ENCODE measurements at places on chromosomes 6 and 20.

DNA sequence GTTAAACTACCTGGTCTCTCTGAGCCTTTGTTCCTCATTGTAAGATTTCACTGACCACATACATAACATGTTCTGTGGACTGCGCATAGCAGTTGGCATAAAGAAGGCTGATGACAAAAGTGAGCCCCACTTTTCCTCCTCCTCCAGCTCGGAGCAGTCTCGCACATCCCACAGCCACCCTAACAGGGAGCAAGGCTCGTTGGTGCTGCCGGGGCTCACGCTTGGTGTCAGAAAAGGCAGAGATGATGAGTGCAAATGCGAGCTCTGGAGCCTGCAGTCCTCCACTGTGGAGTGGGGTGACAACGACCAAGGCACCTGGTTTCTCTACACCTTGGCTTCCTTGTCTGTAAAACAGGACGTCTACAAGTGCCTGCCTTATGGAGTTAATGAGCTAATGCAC, 9.7 kb downstream of the TGM3 start:
- DNase-seq: no peak

GRCh38 chr6:168554472-168554871, 113.5 kb downstream of the SMOC2 start:
- no peak for DNase-seq

GRCh38 chr6:137904822-137905617, 38.0 kb downstream of the TNFAIP3 start:
- peak; percentile 88 for DNase-seq

DNA sequence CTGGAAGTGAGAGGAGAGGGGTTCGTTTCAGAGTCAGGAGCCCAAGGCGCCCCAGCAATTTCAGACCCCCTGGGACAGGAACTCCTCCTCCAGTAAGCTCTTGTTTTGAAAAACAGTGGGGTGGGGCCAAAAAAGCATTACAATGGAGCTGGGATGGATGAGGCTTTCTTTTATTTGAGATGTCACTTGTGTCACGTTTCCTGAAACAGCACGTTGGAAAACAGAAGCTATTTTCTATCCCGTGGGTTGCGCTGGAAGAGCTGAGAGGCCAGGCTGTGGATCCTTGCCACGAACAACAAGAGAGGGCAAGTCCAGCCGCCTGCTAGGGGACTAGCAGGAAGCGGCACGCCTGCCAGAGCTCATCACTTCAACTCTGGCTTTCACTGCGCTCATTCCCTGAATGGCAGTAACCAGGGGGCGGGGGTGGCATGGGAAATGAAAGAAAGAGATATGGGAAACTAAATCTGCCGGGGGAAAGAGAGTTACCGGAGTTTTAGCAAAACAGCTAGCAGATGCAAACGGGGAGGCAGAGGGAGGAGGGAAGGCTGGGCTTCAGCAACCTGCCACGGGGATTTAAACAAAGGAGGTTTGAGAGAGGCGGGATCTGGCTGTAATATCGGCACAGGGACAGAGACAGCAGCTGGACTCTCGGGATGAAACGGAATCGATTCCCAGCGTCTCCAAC, 34.6 kb downstream of the GCNT2 start:
- DNase-seq: no peak

GRCh38 chr6:42279144-42279781, 61.6 kb upstream of the MRPS10 start:
- DNase-seq: no peak

- no peak for DNase-seq
These were observed 12.0 kb upstream of the IRF4 start for GRCh38 chr6:379410-380181.

- DNase-seq: no peak
These were observed 15.6 kb downstream of the RRBP1 start for GRCh38 chr20:17666481-17666880.

GRCh38 chr6:122788208-122788607, 850 bp upstream of the SMPDL3A start:
- no peak for DNase-seq

GRCh38 chr6:106413016-106413415, 52.5 kb downstream of the CRYBG1 start:
- DNase-seq: no peak

DNA sequence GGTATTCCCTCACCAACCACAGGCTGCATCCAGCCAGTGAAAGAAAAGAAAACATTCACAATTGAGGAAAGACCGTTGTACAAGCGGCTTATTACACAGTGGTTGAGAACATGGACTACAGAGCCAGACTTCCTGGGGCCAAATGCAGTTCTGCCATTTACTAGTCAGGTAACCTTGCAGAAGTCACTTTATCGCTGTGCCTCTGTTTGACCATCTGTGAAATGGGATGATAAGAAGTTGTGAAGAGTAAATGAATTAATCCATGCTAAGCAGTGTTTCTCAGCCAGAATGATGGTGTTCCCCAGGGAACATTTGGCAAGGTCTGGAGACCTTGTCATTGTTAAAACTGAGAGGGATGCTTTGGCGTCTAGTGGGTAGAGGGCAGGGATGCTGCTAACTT, 14.8 kb downstream of the ARHGAP40 start:
- no peak for DNase-seq

DNA sequence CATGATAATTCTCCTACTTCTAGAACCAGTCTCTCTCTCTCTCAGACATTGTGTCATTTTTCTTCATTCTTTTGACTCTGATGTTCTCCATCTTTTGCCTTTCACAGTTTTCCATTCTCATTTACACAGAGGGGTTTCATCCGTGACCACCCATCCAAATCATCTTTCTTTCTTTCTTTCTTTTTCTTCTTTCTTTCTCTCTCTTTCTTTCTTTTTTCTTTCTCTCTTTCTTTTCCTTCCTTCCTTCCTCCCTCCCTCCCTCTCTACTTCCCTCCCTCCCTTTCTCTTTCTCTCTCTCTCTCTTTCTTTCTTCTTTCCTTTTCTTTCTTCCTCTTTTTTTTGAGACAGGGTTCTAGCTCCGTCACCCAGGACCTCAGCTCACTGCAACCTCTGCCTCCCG, 19.9 kb upstream of the SASH1 start:
- no peak for DNase-seq

DNA sequence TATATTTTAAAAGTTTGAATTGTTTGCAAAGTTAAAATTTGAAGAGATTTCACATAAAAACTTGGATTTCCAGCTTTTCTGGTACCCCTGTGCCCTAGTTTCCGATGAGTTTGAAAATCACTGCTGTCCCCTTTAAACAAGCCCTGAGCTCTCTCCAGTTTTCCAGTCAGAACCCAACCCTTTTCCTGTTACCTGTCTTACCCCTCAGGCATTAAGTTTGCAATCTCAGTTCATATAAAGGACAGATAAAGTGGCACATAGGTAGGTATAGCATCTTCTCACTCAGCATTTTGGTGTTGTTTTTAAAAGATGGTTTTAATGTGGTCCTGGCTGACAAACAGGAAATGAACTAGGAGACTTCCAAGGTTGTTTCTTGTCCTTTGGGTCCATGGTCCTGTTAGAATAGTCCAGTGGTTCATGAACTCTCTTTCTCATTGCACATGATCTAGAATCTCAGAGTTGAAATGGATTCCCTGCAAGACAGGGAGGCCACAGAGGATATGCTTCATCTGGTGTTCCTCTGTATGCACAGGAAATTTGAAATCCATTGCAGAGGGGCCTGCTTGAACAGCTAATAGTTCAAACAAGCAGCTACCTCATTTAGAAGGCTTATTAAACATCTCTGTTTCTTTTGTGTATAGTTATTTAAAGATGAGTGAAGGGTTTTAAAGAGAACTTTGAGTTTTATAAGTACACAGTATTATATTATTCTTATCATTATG, 82.7 kb downstream of the JAG1 start:
- DNase-seq: no peak

DNA sequence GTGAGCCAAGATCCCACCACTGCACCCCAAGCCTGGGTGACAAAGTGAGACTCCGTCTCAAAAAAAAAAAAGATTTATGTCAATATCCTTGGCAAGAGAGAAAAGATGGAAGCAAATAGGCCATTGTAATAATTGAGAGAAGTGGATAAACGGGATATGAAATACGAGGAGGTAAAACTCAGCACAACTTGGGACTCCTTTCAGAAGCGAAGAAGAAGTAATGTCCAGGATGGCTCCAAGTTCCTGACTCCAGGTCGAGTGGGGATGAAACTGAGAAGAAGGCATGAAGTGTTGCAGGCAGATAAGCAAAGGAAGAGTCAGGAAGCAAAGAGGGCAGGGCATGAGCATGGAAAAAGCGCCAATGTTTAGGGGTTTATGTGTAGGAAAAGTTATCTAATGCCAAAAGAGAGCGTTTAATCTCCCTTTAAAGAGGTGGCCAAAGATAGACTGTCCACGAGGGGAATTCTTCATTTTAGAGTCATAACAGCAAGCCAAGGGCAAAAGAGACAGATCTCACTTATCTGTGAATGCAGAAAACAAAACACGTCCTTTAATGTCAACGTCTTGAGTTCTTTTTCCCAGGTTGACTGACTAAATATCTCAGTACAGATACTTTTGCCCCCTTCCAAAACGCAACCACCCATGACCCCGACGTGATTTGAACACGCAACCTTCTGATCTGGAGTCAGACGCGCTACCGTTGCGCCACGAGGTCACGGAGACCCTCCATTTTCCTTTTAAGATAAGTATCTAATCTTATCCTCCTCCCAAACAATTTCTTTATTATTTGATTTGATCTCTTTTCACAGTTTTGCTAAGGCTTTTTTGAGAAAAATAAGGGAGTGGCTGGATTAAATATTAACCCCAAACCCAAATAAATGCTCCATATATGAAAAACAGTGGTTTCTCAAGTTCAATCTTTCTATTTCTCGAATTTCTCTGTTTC, 46.3 kb upstream of the BTN3A2 start:
- DNase-seq: no peak

DNA sequence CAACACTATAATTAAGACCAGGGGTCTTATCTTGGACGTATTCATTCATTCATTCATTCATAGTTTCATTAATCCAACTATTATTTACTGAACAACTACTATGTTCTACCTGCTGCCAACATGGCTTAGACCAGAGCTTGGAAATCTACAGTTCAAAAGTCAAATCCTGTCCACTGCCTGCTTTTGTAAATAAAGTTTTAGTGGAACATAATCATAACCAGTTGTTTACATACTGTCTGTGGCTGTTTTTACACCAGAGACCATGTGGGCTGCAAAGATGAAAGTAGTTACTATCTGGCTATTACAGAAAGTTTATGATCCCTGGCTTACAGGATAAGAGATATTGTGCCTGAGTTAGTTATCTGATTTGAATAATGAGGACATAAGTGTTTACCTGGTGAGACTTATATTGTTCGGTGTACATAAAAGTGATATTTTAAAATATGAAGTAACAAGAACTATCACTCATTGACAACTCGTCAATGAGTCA, 567.7 kb downstream of the TFAP2B start:
- DNase-seq: no peak

DNA sequence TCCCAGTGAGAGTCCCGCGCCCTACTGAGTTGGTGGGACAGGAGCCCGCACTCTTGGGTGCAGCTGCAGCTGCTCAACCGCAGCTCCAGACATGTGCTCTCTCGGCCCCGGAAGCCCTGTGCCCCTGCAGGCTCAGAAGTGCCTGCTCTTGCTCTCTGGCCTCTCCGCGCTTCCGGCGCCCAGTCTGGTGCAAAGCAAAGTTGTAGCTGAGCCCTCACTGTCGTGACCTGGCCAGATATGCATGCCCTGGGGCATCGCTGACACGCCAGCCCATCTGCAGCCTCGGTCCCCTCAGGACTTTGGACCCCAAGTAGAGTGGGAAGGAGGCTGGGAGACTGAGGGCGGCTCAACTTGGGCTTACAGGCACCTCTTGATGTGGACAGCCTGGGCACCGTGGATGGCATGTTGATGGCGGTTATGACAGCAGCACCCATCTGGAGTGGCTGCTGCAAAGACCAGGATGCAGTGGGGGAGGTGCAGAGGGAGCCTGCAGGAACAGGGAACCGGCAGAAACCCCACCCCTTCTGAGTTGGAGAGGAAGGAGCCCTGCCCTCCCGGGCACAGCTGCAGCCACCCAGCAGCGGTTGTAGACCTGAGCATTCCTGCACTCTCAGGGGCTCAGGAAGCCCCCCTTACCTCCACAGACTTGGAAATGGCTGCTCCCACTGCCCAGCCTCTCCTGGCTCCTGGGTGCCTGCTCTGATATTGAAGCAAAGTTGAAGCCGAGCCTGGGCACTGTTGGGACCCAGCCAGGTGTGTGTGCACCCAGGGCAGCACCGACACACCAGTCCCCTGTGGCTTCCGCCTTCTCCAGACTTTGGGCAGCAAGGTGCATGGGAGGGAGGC, 462.6 kb downstream of the TBC1D32 start:
- DNase-seq: no peak

DNA sequence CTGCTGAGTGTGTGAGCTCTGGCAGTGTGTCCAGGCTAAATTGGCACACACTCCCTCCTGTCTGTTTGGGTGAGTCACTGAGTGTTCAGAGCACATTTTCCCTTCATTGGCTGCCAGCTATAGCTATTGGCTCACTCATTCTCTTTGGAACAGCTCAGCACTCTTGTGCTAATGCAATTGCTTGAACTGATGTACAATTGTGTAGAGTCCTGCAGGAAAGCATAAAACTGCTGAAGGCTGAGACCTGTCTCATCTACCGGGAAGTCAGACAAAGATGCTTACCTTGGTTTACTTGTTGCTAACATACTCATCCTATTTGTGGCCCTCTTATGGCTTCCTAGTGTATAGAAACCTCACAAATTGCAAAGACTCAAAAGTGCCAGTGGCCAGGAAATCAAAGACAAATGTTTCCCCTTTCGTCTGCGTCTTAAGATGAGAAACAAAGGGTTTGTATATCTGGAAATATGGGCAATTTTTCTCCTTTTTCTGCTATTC, 351.0 kb downstream of the BCKDHB start:
- no peak for DNase-seq

GRCh38 chr6:38739532-38739931, 24.4 kb downstream of the DNAH8 start:
- DNase-seq: no peak

DNA sequence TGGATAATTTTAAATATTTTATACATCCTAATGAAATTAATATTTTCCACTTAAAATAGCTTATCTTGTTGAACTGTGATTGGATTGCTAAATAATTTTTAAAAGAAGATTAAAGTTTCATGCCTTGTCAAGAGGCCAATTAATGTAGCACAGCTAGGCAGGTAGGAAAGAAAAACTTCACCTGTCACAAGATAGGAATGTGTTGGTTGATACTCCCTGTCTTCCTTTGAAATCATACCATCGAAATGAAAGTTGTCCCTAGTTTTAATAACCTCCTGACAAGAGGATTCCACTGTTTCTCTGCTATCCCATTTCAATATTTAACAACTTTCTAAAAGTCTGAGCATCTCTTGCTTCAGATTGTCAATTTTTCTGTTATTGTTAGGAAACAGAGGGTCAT, 80.8 kb downstream of the BMP6 start:
- no peak for DNase-seq

DNA sequence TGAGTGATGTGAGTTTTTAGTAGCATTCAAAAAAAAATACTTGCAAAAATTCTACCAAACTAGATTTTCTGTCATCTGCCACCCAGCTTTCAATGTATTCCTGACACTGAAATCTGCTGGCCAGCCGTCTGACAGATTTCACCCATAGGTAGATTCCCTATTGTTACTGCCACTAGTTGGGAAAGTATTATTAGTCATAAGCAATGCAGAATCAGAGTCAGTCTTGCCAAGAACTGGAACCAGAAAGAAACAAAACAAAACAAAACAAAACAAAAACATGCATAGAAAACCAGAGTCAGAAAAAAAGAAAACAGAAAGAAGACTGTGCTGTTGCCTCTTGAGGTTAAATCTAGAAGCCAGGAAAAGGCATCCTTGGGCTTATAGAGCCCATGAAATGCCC, 293.1 kb upstream of the KCNQ5 start:
- DNase-seq: no peak

GRCh38 chr6:1612299-1612973, 2.7 kb downstream of the FOXC1 start:
- no peak for DNase-seq

- DNase-seq: no peak
These were observed 80.9 kb upstream of the AFDN start for GRCh38 chr6:167745670-167746389.

Measured in stimulated activated CD4-positive, alpha-beta T cell treated with anti-CD3 and anti-CD28 coated beads, Interleukin-4, amount 100 ng/mL, for 4 hours (primary cell).